T-cell (primary cell): ENCODE measurements at places on chromosomes 2 and 18.
A peak's percentile ranks its signal among the peaks of the same experiment; 100 is the strongest.

DNA sequence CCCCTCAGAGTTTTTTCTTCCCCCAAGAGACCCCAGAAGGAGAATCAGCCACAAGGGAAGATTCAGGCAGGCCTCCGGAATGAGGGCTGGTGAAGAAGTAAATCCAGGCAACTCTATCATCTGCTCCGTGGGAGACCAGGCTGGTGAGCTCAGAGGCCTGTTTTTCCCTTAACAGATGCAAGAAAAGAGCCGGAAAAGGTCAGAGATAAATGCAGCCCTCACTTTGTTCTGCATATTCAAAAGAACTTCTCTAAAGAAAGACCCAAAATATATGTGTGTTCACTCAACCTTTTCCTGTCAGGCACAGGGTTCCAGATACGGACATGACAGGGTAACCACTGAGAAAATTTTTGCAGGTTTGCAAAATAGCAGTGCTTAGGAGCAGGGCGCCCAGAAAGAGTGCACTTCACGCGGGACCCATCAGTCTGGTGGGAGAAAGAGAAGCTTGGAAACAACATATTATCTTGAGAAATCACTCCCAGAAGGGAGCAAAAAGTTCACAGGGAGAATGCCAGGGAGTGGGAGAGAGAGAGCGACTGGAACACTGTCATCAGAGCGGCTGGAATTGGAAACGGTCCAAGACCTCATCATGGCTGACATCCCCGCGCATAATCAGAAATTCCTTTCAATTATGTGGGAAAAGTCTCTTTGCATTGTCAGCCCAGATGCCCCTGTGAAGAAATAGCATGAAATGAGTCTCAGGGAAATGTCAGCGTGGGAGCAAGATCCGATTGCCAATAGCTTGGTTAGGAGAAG, 244.8 kb upstream of the SLC14A2 start:
- H3K4me1 ChIP-seq: no peaks in the 10 kb centered on the region
- no peak for DNase-seq
- no peak overlapping the region for H3K4me3 ChIP-seq
- no peak overlapping the region for H3K27ac ChIP-seq
- H3K36me3 ChIP-seq: no peaks in the 10 kb centered on the region
- no peaks in the 10 kb centered on the region for H3K27me3 ChIP-seq

GRCh38 chr2:190685333-190685732, 36.5 kb downstream of the NAB1 start:
- peaks cover under 1% of the 10 kb centered on the region for H3K4me1 ChIP-seq
- no peaks in the 10 kb centered on the region for H3K27me3 ChIP-seq
- no peak overlapping the region for H3K27ac ChIP-seq
- no peak for DNase-seq
- no peak overlapping the region for H3K4me3 ChIP-seq
- H3K36me3 ChIP-seq: no peaks in the 10 kb centered on the region

GRCh38 chr2:238289574-238289973, 1.2 kb upstream of the PER2 start:
- H3K27me3 ChIP-seq: peaks cover 7% of the 10 kb centered on the region
- peaks cover 7% of the 10 kb centered on the region for H3K4me1 ChIP-seq
- H3K27ac ChIP-seq: peak overlapping the region; percentile 78
- H3K36me3 ChIP-seq: no peaks in the 10 kb centered on the region
- no peak for DNase-seq

DNA sequence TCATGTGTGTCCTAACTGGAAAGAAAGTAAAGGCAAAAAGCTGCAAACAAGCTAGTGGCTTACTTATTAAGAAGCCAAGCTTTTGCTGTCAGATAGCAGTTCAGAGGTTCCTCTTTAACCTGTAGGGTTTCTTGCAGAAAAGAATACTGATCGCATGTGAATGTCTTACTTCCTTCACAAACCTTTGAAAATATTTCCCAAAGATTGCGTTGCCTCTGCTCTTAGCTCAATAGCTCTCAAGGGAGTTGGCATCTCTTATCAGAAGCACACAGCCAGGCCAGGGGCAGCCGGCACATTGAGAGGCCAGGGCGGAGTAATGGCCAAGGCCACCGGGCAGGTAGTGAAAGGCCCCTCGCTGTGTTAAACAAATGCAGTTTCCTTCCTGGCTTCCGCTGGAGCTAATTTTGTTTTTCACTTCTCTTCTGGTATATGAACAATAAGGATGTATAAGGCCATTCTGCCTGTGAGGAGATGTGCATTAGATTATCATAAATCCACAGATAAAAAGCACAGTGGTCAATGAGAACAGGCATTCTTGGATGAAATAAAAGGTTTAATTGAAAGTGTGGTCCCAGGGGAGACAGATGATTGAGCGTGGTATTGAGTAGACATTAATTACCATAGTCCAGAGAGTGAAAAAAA, 542.4 kb upstream of the NRP2 start:
- no peaks in the 10 kb centered on the region for H3K27me3 ChIP-seq
- H3K4me3 ChIP-seq: peak overlapping the region; percentile 40
- DNase-seq: no peak

DNA sequence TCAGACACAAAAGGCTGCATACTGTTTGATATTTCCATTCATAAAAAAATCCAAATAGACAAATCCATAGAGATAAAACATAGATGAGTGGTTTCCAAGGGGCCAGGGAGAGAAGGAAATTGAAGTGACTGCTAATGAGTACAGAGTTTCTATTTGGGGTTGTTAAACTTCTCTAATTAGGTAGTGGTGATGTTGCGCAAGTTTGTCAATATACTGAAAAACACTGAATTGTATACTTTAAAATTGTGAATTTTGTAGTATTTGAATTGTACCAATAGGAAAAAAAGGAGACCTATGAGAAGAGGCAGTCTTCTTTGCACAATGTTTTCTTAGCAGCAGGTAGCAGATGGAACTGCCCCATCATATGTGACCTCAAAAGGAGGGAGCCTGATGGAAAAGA, 71.1 kb downstream of the SCN9A start:
- H3K27ac ChIP-seq: no peak overlapping the region
- no peaks in the 10 kb centered on the region for H3K27me3 ChIP-seq
- no peak for DNase-seq
- H3K36me3 ChIP-seq: no peaks in the 10 kb centered on the region

GRCh38 chr2:148031152-148031551, 10.3 kb downstream of the MBD5 start:
- H3K4me3 ChIP-seq: no peak overlapping the region
- no peaks in the 10 kb centered on the region for H3K36me3 ChIP-seq
- H3K4me1 ChIP-seq: no peaks in the 10 kb centered on the region
- no peaks in the 10 kb centered on the region for H3K27me3 ChIP-seq

DNA sequence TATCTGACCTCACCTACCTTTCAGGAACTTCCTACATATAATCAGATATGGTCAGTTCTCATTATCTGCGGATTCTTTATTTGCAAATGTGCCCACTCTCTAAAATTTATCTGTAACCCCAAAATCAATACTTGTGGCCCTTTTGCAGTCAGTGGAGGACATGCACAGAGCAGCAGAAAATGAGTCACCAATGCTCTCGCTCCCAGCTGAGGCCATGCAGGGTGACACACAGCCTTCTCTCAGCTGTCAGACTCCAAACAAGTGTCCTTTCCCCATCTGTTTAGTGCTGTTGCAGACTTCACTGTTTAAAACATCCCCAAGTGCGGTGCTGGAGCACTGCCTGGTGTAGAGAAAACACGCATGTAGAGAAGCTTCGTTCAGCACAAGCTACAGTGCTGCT, 171.9 kb upstream of the SALL3 start:
- H3K36me3 ChIP-seq: no peaks in the 10 kb centered on the region
- no peak overlapping the region for H3K4me3 ChIP-seq
- DNase-seq: no peak
- no peak overlapping the region for H3K27ac ChIP-seq
- H3K4me1 ChIP-seq: no peaks in the 10 kb centered on the region
- no peaks in the 10 kb centered on the region for H3K27me3 ChIP-seq

- H3K4me1 ChIP-seq: no peaks in the 10 kb centered on the region
- no peaks in the 10 kb centered on the region for H3K36me3 ChIP-seq
- H3K27me3 ChIP-seq: no peaks in the 10 kb centered on the region
- no peak overlapping the region for H3K27ac ChIP-seq
These were observed 249.3 kb upstream of the APCDD1 start for GRCh38 chr18:10205151-10205550.

DNA sequence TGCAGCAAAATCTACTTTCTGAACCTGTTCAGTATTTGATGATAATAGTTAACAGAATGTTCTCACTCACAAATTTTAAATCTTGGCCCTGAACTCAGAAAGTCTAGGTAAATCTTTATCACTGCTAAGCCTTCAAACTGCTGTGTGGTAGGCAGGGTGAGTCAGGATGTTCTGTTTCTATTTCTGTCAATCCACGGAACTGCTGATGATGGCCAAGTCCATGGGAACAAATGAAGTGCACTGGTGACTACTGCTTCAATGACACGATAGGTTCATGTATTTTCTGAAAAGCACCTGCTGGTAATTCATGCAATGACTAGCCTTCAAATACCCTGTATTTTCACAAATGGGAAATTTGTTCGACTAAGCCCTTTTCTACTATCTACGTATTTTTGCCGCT, 14.2 kb downstream of the NIFK start:
- no peak overlapping the region for H3K27ac ChIP-seq
- H3K27me3 ChIP-seq: no peaks in the 10 kb centered on the region
- no peaks in the 10 kb centered on the region for H3K36me3 ChIP-seq
- H3K4me1 ChIP-seq: no peaks in the 10 kb centered on the region
- H3K4me3 ChIP-seq: no peak overlapping the region

DNA sequence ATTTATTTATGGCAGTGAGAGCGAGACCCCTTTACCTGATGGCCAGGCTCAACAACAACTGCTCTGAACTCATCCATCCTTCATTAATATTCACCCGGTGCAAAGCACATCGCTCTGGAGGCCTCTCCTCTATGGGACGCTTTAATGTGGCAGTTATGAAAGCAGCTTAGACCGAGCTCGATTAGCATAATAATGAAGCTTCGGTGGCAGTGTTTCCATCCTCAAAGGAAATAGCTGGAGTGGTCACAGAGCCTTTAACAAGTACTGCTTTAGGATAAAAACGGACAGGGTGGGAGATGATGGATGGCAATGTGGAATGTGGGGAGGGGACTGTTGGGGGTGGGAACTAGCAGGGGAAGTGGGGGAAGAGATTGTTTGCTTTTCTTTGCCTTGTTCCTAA, 243.9 kb downstream of the SLC4A3 start:
- no peaks in the 10 kb centered on the region for H3K36me3 ChIP-seq
- no peaks in the 10 kb centered on the region for H3K27me3 ChIP-seq
- no peak overlapping the region for H3K4me3 ChIP-seq

DNA sequence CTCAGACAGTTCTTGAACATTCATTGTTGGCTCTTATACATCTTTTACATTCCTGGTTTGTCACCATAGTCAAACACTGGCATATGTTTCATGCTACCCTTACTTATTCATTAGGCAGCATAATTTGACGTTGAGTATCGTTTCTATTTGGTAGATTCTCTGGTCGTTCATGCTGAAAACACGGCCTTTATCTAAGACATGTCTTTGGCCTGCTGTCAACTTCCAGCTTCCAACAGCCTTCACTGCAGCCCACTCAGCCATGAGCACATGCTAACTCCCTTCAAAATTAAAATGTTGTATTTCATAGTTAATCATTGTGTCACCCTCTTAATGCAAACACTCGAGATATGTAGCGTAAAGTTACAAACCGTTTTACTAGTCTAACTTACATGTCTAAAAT, 493.0 kb upstream of the NRP2 start:
- no peak for DNase-seq
- no peaks in the 10 kb centered on the region for H3K27me3 ChIP-seq
- no peaks in the 10 kb centered on the region for H3K4me1 ChIP-seq
- H3K27ac ChIP-seq: no peak overlapping the region

DNA sequence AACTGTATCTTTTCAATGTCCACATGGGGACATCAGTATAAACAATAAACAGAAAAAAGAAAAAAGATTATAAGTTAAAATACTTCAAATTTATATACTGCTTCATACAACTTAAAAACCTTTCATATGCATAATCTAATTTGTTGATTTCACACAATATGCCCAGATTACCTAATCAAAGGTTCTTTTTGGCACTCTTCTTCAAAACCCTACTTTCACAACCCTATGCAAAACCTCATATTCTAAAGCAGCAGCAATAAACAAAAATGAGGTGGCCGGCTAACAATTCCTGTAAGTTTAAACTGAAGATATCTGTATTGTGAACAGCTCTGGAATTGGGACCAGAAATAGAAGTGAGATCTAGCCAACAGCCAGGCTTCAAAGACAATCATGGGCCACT, 28.6 kb downstream of the STK17B start:
- peaks cover 38% of the 10 kb centered on the region for H3K4me1 ChIP-seq
- peak overlapping the region; percentile 16 for H3K27ac ChIP-seq
- no peak overlapping the region for H3K4me3 ChIP-seq
- no peaks in the 10 kb centered on the region for H3K27me3 ChIP-seq
- no peak for DNase-seq

DNA sequence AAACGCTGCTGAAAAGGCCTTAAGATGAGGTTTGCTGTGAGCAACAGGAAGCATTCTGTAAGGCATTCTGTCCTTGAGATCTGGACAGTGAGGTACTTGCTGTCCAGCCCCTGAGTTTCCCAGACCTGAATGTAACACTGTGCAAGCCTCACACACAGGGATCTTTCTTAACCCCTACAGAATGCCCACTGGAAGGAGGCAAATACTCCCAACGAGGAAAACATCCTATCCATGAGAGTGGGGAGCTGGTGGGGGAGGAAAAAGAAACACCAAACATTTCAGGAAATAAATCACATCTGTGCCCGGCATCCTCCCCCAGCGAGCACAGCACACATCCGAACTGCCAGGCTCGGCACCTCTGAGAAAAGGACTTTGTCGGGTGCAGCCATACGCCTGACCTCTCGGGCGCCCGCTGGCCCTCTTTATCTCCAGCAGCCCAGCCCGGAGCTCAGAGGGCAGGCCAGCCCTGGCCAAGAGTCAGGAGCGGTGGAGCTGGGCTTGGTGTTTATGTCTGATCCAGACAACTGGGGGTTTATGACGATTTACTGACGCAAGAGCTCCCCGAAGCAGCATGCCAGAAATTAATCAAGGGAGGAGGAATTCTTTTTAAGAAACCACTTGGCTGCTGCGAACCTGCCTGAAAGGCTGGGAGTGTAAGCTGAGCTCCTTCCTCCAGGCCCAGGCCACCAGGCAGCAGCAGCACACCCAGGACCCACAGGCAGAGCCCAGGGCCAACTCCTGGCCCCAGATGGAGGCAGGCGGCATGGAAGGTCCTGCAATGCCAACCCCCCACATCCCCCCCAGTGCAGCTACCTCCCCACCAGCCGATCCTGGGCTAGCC, 72.2 kb downstream of the HDAC4 start:
- no peaks in the 10 kb centered on the region for H3K27me3 ChIP-seq
- no peaks in the 10 kb centered on the region for H3K36me3 ChIP-seq
- no peak overlapping the region for H3K4me3 ChIP-seq
- peaks cover 64% of the 10 kb centered on the region for H3K4me1 ChIP-seq
- no peak for DNase-seq
- H3K27ac ChIP-seq: peak overlapping the region; percentile 78
